ENCODE measurements at places on chromosomes 2 and 18. TPM values are rescaled to one million over a fixed set of nuclear protein-coding genes. Genes with fewer than 3 reads are reported as not detected.

NGEF gene
- 12.9 TPM for total RNA-seq

CNDP1 gene
- 0.22 TPM for total RNA-seq

RAB6C gene
- total RNA-seq = not detected

CTAGE1 gene
- total RNA-seq = not detected

SGO2 gene
- total RNA-seq = 3.0 TPM

LMAN1 gene
- 61.5 TPM for total RNA-seq

WIPF1 gene
- 63.8 TPM for total RNA-seq

POTEJ gene
- total RNA-seq = not detected

NT5DC4 gene
- not detected for total RNA-seq

PAX8 gene
- total RNA-seq = 11.4 TPM

PTPRN gene
- not detected for total RNA-seq

CNPPD1 gene
- 47.9 TPM for total RNA-seq

LIMS3 gene
- total RNA-seq = 7.1 TPM

KCNK3 gene
- total RNA-seq = 1.1 TPM

CRYBA2 gene
- total RNA-seq = not detected

LMAN2L gene
- total RNA-seq = 10.2 TPM

POLE4 gene
- 24.0 TPM for total RNA-seq
